Lung microvascular endothelial cell (primary cell): ENCODE measurements at places on chromosomes 3 and 15.

- DNase-seq: no peak
Measured at GRCh38 chr15:58726867-58727266, 22.6 kb downstream of the ADAM10 start.

DNA sequence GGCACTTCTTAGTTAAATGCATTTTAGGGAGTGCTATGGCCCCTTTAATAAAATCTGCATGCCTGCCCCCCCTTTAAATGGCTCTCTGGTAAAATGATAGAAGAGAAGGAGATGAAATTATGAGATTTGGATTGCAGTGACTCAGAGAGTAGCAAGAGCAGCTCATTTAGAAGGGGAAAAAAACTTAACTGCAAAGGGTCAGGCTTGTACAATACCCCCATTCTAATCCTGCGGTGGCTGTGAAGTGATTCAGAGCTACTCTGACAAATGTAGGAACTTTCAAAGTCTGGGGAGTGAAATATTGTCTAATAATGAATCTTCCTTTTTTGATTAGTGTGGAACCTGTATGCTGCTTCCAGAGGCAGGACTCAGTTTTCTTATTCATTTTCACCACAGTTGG, 44.1 kb upstream of the TBC1D23 start:
- no peak for DNase-seq

DNA sequence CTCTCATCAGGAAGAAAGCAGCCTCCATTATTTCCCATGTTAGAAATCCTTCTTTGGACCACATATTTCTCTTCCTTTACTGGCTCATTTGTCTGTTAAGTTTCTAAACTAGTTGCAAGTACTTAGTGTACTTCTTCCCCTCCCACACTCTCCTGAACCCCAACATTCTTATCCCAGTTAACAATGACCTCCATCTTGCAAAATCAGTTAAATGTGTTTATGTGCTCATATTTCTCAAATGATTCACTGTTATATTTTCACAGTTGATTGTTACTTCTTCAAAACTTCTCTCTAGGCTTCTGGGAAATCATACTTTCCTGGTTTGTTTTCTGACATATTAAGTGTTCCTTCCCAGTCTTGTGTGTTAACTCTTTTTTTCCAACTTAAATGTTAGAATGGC, 856.9 kb downstream of the EPHA3 start:
- DNase-seq: no peak

DNA sequence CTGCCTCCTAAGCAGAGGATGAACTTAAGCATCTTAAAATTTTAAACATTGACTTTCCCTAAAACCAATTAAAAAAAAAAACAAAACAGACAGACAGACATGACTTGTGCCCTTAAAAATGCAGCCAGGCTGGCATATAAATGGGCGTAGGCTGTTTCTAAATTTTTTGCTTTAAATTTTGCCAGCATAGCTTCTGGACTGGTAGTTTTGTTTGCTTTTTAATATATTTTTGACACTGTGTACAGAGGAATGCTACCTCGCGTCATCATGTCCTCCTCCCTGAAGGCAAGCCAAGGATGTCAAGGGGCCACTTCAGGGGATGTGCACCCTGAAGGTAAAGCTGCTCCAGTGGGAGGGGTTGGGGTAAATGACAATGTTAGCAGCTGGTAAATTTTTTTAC, 134.8 kb downstream of the PGPEP1L start:
- no peak for DNase-seq

DNA sequence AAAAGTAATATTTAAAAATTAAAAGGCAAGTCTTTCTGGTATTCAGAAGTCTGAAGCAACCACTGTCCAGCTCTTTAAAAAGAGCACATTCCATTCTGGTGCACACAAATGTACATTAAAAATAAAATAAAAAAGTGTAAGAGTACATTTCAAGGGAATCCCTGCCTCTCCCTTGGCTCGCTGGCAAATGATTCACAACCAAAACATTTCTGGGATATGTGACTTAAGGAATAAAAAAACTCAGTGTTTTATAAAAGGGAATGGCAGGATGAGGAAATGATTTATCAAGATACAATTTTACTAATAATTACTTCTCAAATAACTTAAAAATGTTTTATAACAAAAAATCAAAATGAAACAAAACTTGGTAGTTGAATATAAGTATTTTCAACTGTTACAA, 23.8 kb upstream of the ANXA2 start:
- no peak for DNase-seq

DNA sequence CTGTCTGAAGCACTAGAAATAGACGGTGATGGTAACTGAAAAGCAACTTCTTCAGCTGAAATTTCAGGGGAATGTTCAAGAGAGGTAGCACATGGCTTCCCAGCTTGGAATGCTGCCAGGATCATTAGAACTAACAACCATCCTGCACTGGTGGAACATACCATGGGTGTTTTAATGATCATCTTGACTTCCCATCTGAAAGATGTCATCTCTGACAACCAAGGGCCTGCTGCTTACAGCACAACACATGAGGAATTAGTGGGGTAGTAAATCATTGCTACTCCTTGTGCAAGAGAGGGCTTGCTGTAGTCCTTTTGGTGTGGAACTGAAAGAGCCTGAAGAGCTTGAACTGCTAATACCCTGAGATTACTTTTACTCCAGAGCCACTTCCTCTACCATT, 853.7 kb downstream of the MCTP2 start:
- no peak for DNase-seq

DNA sequence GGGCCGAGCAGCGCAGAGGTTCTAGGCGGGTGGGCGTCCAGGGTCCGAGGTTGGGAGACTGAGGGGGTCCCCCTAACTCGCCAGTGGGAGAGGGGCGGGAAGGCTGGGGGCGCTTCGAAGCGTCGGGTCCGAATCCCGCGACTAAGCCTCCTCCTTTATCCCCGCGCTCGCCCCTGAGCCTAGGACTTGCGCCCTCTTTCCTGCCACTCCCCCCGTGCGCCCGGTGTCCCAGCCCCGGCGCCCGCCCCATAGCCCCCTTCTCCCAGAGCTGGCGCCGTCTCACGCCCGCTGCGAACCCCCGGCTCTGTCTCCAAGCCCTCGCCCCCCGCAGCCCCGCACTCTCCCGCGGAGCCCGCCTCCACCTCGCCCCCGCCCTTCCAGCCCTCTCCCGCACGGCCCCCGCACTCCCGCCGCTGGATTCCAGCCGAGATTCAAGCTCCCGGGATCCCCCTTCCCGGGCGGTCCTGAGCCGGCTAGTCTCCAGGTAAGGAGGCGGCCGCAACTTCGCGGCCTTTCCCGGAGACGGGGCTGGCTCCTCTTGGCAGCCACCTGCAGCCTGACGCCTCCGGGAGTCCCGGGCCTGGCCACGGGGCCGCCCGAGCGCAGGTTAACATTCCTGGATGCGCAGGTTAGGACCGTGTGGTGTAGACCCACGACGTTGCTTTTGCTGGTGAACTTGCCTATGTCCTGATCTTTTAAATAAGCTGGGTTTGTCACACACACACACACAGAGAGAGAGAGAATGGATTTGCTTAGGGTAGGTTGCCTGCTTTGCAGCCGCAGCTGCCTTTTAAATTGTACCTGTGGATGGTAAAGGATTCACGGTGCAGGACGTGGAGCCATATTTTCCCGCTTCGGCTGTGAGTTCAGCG, 563 bp downstream of the PXYLP1 start:
- DNase-seq: no peak

GRCh38 chr3:8768364-8769087, 887 bp downstream of the OXTR start:
- DNase-seq: peak; percentile 14

GRCh38 chr15:71456811-71457210, 341.5 kb downstream of the THSD4 start:
- no peak for DNase-seq

- no peak for DNase-seq
Measured at GRCh38 chr3:148333091-148333490, 364.6 kb upstream of the AGTR1 start.

GRCh38 chr3:22159004-22159695, 408.1 kb upstream of the ZNF385D start:
- no peak for DNase-seq

DNA sequence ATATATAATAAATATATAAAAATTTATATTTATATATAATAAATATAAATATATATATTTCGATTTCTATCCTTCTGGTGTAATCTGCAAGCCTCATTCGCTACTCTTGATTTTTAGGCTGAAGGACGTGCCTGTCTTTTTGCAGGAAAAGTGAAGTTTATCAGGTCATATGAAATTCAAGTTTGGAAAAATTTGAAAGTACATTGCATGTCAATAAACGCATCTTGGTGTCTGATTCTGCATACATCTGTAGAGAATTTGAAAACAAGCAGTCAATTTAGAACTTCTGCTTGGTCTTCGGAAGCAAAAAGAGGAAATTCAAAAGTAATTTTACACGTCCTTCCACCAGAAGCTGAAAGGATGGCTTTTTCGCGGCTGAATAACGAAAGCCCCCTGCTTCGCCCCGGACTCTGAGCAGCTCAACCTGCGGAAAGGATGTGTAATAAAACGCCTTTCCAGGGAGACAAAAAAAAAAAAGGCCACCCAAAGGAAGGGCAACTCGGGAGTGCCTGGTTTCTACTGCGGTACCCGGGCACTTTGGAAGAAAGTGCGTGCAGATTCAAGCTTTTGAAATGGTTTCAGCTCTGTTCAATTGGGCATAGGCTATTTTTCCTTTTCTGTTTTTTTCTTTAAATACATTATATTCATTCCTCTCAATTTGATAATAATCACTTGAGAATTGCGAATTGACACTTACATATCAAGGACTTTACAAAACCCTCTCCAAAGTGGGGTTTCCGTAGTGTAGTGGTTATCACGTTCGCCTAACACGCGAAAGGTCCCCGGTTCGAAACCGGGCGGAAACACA, 1.5 kb upstream of the MYNN start:
- DNase-seq: peak; percentile 89

- peak; percentile 61 for DNase-seq
Measured at GRCh38 chr3:30667280-30667651, 60.9 kb downstream of the TGFBR2 start.

- no peak for DNase-seq
Measured at GRCh38 chr3:119343719-119344118, 49.5 kb downstream of the ARHGAP31 start.

GRCh38 chr15:48373821-48374451, 42.7 kb downstream of the DUT start:
- DNase-seq: no peak

DNA sequence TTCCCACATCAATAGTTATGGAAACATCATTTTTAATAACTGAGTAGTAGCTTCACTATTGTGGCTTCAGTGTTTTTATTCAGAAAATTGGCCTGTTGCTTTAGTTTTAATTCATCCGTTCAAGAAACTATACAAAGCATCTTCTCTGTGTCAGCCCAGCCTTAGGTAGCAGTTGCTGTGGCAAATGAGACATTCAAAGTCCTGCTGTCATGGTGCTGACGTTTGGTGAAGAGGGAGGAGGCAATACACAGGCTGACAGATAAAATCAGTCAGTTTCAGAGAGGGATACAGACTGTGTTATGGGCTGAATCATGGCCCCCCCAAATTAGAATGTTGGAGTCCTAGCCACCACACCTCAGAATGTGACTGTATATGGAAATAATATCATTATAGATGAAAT, 56.5 kb downstream of the SLC7A14 start:
- no peak for DNase-seq

GRCh38 chr15:65952391-65953053, 83.2 kb downstream of the RAB11A start:
- peak; percentile 69 for DNase-seq

GRCh38 chr15:26453914-26454313, 319.0 kb downstream of the GABRB3 start:
- DNase-seq: no peak

- DNase-seq: no peak
Measured at GRCh38 chr15:65050270-65050669, 5.1 kb downstream of the SLC51B start.

DNA sequence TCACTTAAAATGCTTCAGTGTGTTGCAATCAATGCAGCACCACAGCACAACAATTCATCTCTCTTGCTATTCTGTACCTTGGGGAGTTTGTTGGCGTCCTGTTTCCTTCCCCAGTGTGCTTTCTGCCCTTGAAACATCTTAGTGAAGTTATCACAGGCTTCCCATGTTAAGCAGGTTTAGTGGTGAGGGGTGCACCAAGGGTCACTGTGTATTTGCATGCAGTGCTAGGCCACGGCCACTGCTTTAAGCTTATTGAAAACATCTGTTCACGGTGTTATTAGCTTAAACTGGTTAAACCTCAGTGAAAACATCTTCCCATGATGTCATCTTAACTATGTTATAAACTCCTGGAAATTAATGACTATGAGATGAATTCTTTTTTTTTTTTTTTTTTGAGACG, 217.3 kb upstream of the GOLIM4 start:
- no peak for DNase-seq

GRCh38 chr3:139694542-139694941, 16.8 kb upstream of the NMNAT3 start:
- no peak for DNase-seq
